Aorta (tissue), 5 donors: ENCODE measurements at places on chromosomes 7 and 10. TPM values are rescaled to one million over a fixed set of nuclear protein-coding genes. Genes with fewer than 3 reads are reported as not detected.

DNA sequence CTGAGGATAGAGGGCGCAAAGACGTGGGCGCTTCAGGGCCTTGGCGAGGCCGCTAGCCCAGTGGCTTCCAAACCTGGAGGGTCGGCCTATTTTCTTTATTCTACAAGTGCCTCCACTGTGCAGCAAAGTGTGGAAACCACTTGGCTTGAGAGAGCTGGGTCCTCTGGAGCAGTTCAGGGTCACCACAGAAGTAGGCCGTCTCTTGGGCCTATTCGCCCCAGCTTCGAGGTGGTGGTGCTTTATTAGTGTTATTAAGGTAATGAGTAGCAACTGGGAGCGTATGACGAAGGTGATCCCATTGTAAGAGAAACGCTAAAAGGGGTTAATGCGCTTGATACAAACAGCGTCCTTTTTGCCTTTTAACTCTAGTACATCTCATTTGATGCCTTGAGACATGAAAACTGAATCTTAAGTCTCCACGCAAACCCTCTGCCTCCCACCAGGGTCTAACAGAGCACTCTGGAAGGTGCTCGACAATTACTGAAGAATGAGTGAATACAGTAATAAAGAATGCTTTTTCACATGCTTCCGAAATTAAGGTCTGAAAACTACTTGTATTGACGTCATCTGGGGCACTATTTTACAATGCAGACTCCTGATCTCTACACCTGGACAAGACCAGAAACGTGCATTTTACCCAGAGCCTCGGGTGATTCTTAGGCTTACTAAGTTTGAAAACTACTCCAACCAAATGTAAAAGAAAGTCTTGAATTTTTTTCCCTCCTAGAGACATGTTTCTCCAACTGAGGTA lies 647 bp upstream of the GSAP start:
- peak overlapping the region; percentile 64 for H3K4me3 ChIP-seq
- no peaks in the 10 kb centered on the region for H3K36me3 ChIP-seq
- H3K27me3 ChIP-seq, result no peaks in the 10 kb centered on the region
- no peaks in the 10 kb centered on the region for H3K4me1 ChIP-seq

DNA sequence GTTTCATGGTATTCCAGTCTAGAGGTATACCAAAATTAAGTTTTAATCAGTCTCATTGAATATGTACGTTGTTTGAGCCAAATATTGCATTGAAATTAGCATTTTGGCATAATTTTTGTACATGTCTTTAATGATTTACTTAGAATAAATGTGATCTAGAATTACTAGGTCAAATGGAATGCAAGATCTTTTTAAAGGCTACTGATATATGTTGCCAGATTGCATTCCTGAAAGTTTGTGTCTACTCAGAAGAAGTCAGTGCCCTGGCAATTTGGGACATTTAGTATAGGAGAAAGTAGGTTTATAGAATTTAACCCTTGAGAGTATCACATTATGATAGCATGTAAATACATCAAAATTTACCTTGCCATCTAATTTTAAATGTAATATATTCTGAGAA lies 32.4 kb downstream of the KMT2E start:
- peaks cover 3% of the 10 kb centered on the region for H3K36me3 ChIP-seq
- H3K27ac ChIP-seq, result no peak overlapping the region
- H3K4me1 ChIP-seq, result peaks cover 5% of the 10 kb centered on the region
- no peaks in the 10 kb centered on the region for H3K27me3 ChIP-seq

GRCh38 chr10:111297351-111297848 lies 220.6 kb downstream of the ADRA2A start:
- no peak overlapping the region for H3K4me3 ChIP-seq
- no peak for DNase-seq
- peaks cover 3% of the 10 kb centered on the region for H3K27me3 ChIP-seq
- H3K36me3 ChIP-seq, result no peaks in the 10 kb centered on the region

GRCh38 chr10:82041018-82041417 lies 166.0 kb downstream of the NRG3 start:
- H3K27me3 ChIP-seq, result no peaks in the 10 kb centered on the region
- no peak overlapping the region for H3K27ac ChIP-seq
- H3K4me1 ChIP-seq, result peaks cover 2% of the 10 kb centered on the region
- DNase-seq, result no peak
- no peaks in the 10 kb centered on the region for H3K36me3 ChIP-seq

DNA sequence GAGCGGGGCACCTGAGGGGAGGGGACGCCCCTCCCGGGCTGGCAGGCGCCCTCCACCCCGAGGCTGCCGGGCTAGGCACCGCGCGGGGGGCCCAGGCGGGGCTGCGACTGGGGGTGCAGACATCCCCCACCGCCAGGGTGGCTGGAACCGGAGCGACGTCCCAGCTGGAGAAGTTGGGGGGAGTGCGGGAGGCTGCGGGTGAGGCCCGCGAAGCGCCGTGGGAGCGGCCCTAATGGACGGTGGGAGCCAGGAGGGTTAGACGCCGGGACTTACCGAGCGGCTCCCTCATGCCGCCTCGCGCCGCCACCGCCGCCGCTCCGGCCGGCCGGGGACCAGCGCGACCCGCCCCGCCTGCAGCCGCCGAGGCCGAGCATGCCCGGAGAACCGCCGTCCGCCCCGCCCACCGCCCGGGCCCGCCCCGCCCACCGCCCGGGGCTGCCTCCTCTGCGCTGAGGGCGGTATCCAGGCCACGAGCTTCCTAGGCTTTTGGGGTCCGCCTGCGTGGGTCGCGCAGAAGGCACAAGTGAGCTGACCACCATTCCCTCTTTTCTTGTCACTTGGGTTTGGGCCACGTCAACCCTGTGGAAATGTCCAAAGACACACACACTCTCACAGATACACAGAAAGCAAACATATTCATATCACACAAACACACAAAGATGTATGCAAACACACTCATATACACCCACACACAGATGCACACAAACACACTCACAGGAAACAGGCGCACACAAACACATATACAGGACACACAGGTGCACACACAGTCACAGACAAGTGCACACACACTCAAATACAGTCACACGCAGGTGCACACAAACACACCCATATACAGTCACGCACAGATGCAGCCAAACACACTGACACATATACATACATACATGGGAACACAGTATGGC lies at the start of gene JCAD:
JCAD (minus strand) TSS at position 378 of the 899 bp plus-strand sequence. CDS start 11,774 bp downstream, outside the sequence.
- H3K27ac ChIP-seq, result peak within 1 kb of the TSS; percentile 0
- peak within 1 kb of the TSS; percentile 99 for H3K4me3 ChIP-seq
- H3K4me1 ChIP-seq, result no peaks in the 10 kb centered on the region
- H3K27me3 ChIP-seq, result no peaks in the 10 kb centered on the region
- peak; percentile 83 for DNase-seq

- H3K4me1 ChIP-seq, result no peaks in the 10 kb centered on the region
- no peak for DNase-seq
- H3K4me3 ChIP-seq, result no peak overlapping the region
- no peaks in the 10 kb centered on the region for H3K36me3 ChIP-seq
- no peak overlapping the region for H3K27ac ChIP-seq
Measured at GRCh38 chr7:146772601-146773000, 656.0 kb downstream of the CNTNAP2 start.

- H3K27ac ChIP-seq, result no peak overlapping the region
- no peaks in the 10 kb centered on the region for H3K4me1 ChIP-seq
- H3K27me3 ChIP-seq, result no peaks in the 10 kb centered on the region
- H3K4me3 ChIP-seq, result no peak overlapping the region
Measured at GRCh38 chr7:44782460-44782859, 14.0 kb upstream of the PPIA start.

DNA sequence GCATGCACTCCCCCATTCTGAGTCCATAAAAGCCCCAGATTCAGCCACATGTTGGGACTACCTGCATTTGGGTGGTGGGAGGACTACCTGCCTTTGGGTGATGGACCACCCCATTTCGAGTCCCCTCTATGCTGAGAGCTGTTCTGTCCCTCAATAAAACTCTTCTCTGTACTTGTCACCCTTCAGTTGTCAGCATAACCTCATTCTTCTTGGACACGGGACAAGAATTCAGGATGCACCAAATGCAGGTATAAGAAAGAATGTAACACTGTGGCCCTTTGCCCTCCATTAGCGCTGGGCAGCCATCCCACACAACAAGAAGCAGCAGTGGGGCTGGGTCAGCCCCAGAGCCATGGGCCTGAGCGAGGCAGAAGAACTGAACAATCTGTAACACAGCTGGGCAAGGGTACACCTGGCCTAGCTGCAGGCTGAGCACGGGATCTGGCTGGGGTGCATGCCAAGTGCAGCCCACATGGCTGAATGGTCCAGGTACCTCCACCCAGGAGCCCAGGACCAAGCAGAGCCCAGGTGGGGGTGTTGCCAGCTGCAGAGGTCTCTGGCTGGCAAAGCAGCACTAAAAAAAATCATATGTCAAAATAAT lies 1344.3 kb upstream of the LRRTM3 start:
- H3K36me3 ChIP-seq, result no peaks in the 10 kb centered on the region
- no peaks in the 10 kb centered on the region for H3K27me3 ChIP-seq
- H3K27ac ChIP-seq, result no peak overlapping the region
- no peak overlapping the region for H3K4me3 ChIP-seq

GRCh38 chr7:150435047-150435389 lies 15.4 kb upstream of the GIMAP8 start:
- DNase-seq, result no peak
- no peaks in the 10 kb centered on the region for H3K4me1 ChIP-seq
- no peaks in the 10 kb centered on the region for H3K27me3 ChIP-seq

DNA sequence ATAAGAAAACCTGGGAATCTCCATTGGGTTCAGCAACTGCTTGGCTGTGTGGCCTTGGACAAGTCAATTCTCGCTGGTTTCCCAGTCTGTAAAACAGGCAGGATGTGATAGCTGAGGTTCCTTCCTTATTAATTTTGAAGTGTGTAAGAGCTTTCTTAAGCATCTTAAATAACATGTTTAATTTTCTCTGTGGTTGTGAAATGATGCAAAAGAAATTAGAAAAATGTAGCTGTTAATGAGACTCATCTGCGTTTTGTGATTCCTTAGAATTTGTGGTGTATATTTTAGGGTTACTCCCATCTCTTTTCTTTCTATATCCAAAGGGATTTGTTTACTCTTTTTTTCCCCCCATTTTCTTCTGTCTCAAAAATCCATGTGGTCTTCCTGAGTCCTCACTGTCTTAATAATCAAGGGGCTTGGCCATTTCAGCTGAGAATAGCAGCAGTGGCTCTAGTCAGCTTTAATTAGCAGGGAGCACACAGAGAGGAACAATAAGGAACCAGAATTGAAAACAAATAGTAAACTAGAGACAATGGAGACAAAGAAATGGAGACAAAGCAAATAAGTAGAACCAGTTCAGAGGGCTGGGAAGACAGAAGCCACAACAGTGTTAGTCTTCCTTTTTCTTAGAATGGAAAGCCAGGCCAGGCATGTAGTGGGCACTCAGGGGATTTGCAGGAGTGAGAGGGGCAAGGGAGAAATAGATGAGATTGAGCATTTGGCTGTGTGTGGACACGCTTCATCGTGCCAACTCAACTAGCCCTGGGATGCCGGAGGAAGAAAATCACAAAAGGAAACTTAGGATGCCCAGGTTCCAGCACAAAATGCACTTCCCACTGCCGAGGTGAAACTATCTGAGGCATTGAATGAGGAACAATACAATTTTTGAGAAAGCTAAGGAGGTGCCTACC lies 93.9 kb downstream of the CHN2 start:
- no peaks in the 10 kb centered on the region for H3K36me3 ChIP-seq
- H3K27me3 ChIP-seq, result no peaks in the 10 kb centered on the region
- DNase-seq, result no peak
- H3K4me1 ChIP-seq, result no peaks in the 10 kb centered on the region

DNA sequence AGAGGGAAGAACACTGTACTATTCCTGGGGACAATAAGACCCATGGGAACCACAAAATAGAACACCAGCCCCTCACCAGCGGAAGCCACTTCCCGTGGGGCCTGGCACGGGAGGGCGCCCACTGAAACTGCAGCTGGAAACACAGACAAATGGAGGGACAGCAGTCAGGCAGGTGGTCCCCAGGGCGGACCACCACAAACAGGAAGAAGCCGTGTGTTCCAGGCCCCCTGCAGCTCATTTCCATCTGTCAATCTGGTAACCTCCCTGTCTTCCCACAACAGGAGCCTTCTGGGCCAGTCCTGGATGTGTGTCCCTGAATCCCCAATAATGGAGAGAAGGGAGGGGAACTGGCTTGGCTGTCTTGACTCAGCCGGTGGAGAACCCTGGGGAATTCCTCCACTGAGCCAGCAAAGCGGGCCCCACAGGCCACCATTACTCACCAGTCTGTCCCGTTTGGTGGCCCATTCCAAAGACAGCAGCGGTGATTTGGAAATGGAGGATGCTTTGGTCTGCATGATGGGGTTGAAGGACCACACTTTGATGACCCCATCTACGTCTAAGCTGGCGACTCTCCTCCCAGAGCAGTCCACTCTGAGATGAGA lies 16.7 kb downstream of the WDR91 start:
- H3K36me3 ChIP-seq, result peaks cover 13% of the 10 kb centered on the region
- H3K27me3 ChIP-seq, result no peaks in the 10 kb centered on the region
- no peak overlapping the region for H3K27ac ChIP-seq
- H3K4me3 ChIP-seq, result no peak overlapping the region

- DNase-seq, result no peak
- H3K4me1 ChIP-seq, result no peaks in the 10 kb centered on the region
- no peak overlapping the region for H3K27ac ChIP-seq
- no peaks in the 10 kb centered on the region for H3K36me3 ChIP-seq
Measured at GRCh38 chr10:124648131-124648475, 96.1 kb downstream of the FAM53B start.

DNA sequence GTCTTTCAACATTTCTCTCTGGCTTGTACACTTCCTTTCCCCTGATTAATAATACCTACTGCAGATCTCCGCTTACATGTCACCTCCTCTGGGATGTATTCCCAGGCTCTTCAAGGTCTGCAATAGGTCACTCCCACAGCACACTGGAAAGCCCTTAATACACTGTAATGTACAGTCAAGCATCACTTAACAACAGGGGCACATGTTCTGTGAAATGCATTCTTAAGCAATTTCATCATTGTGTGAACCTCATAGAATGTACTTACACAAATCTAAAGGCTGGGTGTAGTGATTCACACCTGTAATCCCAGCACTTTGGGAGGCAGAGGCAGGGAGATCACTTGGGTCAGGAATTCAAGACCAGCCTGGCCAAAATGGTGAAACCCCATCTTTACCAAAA lies 1.9 kb downstream of the COX15 start:
- no peak for DNase-seq
- H3K27ac ChIP-seq, result no peak overlapping the region
- no peaks in the 10 kb centered on the region for H3K4me1 ChIP-seq
- H3K4me3 ChIP-seq, result no peak overlapping the region
- H3K36me3 ChIP-seq, result peaks cover 7% of the 10 kb centered on the region
- H3K27me3 ChIP-seq, result no peaks in the 10 kb centered on the region

GRCh38 chr7:6155596-6155995 lies 116.8 kb downstream of the CYTH3 start:
- no peaks in the 10 kb centered on the region for H3K4me1 ChIP-seq
- H3K27me3 ChIP-seq, result no peaks in the 10 kb centered on the region

Gene PIP
- not detected for total RNA-seq

Gene CYP2C8
- total RNA-seq, result 0.26 TPM

Gene STAG3
- 1.5 TPM for total RNA-seq

Gene SPOCK2
- total RNA-seq, result 7.3 TPM

Gene OR2A25
- total RNA-seq, result not detected

Gene CYP3A7
- not detected for total RNA-seq

Gene ANKRD1
- total RNA-seq, result 62.9 TPM

Gene SH2D4B
- 0.27 TPM for total RNA-seq

Gene ASIC3
- total RNA-seq, result 2.9 TPM

Gene OR6B1
- total RNA-seq, result not detected
